Gastrocnemius medialis (tissue), 4 donors: ENCODE measurements at places on chromosomes 2 and 18. TPM values are rescaled to one million over a fixed set of nuclear protein-coding genes. Genes with fewer than 3 reads are reported as not detected.

The PPP1R1C gene
- not detected for total RNA-seq

DNA sequence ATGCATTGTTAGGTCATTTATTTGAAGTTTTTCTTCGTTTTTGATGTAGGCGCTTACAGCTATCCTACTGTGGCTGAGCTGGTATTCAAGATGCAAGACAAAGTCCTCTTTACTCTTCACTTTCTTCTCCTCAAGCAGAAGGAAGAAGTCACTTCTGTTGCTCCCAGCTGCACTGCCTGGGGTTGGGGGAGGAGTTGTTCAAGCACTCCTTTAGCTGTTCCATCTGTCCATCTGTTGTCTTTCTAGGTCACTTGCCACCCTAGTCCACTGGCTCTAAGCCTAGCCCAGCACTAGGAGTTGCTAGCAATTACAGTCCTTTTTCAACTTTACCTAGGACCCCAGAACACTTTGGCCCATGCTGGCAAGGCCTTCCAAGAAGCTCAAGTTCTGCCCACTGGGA is 200.6 kb upstream of the RBMS1 start:
- no peak for DNase-seq
- no peak overlapping the region for H3K27ac ChIP-seq
- H3K36me3 ChIP-seq: no peaks in the 10 kb centered on the region
- H3K27me3 ChIP-seq: no peaks in the 10 kb centered on the region

The CDH20 gene
- total RNA-seq: 6.2 TPM

GRCh38 chr18:11873670-11874340 is 22.6 kb downstream of the CHMP1B start:
- H3K4me1 ChIP-seq: peaks cover 7% of the 10 kb centered on the region
- DNase-seq: no peak
- H3K4me3 ChIP-seq: no peak overlapping the region

The UGT1A6 gene
- not detected for total RNA-seq
